ENCODE measurements at places on chromosomes 7 and 10.

- DNase-seq: no peak
Measured at GRCh38 chr7:156790264-156790663, 102.7 kb downstream of the LMBR1 start.

DNA sequence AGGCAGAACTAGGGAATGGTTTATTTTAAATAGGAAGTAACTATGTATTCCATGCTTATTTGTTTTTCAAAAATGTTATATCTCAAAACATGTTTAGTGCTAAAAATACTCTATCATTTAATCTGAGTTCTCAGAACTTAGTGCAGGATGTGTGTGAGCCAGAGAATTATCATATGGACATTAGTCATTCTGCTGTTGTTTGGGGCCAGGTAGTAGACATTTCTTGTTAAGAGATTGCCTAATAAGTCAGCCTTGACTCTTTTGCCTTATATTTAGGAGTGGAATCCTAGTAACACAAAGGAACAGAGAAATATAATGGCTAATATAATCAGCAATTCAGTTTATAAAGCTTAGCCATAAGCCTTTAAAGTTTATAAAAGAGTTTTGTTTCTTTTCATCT lies 149.8 kb downstream of the CCSER2 start:
- DNase-seq: no peak

DNA sequence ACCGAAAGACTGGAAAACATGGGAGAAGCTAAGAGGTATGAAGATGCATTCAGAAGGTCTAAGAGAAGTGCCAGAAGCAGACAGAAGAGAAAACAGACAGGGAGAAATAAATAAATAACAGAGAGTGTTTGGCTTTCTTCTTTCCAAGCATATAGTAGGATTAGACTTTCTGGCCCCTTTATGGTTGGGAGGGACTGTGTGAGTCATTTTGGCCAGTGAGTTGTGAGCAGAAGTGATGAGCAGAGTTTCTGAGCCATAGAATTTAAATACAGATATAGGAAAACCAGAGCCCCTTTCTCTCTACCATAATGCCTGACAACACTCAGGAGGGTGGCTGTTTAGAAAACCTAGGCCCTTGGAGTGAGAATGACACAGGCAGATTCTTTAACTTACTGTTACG lies 171.0 kb downstream of the PPP1R17 start:
- DNase-seq: no peak

GRCh38 chr10:392705-393037 lies 257.4 kb downstream of the ZMYND11 start:
- no peak for DNase-seq

- no peak for DNase-seq
Measured at GRCh38 chr7:50940621-50941020, 157.9 kb upstream of the GRB10 start.

- no peak for DNase-seq
Measured at GRCh38 chr7:342681-343216, 52.8 kb downstream of the FOXL3 start.

GRCh38 chr10:19958787-19959186 lies 142.6 kb downstream of the PLXDC2 start:
- no peak for DNase-seq

DNA sequence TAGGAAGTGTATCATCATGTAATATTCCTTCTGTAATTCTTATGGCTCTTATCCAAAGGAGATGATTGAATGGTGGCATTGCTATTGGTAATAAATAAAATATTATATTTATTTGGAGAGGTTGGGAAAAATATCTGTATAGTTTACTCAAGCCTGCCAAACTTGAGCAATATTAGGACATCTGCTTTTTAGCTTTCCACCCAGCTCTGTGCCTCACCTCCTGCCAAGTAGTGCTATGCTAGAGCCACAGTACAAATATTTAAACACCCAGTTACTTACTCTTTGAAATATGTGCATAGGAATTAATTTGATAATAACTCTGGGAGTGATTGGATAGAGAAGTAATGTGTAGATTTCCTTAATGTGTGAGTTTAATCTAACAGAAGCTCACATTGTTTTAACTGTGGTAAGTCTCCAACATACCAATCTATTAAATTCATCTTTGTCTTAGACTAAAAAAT lies 129.2 kb downstream of the BBS9 start:
- DNase-seq: no peak

- no peak for DNase-seq
Measured at GRCh38 chr7:96674565-96674964, 35.1 kb downstream of the SEM1 start.

- DNase-seq: no peak
Measured at GRCh38 chr10:3897156-3897555, 112.1 kb upstream of the KLF6 start.

- peak; percentile 40 for DNase-seq
Measured at GRCh38 chr10:132434405-132435005, 37.5 kb downstream of the PWWP2B start.

DNA sequence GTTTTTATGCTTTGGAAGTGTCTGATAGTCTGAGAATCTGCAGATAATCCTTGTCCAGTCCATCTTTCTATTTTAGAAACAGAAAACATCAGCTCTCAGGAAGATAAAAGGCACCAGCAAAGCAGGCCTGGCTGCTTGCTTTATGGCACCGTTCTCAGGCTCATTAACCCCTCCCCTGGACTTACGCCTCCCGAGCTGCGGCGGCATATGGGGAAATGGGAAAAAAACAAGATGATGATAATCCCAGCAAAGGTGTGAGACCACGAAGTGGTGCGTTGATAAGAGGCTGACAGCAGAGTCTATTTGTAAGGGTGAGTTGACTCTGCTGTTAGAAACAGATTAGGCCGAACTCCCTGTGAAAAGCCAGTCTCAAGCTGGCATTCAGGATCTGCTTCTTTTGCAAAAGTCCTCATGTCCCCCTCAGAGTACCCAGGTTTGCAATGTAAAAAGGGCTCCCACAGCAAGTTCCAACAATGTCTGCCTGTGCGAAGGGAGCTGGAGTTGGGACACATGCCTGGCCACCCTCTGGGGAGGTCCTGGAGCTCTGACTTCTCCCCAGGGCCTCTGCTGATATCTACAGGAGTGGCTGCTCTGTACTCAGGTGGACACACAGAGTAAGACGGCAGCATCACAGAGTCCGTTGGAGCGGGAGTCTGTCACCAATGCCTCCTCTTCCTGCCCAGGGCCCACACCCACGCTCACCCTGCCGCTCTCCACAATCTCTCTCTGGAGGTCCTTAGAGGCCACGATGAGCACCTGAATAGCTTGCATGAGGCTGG lies 54.3 kb downstream of the SPDYE5 start:
- no peak for DNase-seq

GRCh38 chr7:132859199-132859598 lies 222.7 kb downstream of the CHCHD3 start:
- DNase-seq: no peak

DNA sequence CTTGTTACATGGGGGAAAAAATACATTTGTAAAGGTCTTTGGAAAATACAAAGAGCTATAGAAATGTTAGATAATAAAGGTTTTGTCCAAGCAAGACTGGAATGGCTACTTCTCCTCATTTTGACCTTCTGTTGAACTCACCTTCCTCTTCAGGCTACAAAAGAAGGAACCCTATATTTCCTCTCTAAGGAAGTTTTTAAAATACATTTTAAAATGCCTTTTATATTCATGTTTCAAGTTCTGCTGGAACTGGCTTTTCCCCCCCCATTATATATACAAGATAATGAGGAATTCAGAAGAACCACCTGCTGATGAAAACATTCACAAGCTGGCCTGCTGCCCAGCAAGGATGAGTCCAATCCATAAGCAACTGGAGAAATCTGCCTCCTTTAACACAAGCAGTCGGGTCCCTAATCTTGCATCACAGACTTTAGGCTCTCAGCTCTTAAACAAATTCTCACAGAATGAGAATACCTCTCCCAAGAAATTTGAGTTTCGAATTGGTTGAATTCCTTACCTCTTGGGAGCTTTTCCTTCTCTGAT lies 44.6 kb downstream of the MTERF1 start:
- DNase-seq: no peak

- DNase-seq: no peak
Measured at GRCh38 chr7:80600046-80600445, 38.4 kb upstream of the CD36 start.

DNA sequence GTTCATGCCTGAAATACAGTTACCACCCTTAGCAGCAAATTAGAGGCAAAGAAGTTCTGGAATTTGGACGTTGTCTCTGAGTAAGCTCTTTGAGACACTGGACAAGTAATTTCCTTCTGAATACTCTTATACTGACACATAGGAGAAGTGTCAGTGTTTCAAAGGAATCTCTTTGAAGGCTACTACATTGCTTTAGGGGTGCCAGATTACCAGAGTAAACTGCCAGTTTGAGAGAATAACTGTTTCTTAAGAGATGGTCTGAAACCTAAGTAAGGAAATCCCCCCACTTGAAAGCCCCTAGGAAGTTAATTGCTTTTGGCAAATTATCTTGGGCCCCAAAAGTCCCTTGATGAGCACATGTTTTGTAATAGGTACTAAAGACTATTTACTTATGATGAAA lies 3.4 kb downstream of the FAS start:
- no peak for DNase-seq

DNA sequence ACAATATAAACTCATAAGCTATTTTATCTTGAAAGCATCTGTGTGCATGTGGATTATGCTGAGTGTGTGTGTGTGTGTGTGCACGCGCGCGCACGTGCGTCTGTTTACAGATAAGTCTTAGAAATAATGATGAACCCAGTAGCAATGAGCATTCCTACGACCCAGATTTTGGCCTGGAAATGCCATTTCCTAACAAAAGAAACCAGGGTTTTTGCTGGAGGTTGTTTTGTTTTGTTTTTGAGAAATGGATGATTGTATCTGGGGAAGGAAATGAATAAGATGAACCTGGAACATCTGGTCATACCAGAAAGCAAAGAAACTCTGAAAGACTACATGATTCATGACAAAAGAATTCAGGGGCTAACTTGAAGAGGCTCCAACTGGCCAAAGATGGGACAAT lies 22.1 kb upstream of the LMOD2 start:
- DNase-seq: no peak

DNA sequence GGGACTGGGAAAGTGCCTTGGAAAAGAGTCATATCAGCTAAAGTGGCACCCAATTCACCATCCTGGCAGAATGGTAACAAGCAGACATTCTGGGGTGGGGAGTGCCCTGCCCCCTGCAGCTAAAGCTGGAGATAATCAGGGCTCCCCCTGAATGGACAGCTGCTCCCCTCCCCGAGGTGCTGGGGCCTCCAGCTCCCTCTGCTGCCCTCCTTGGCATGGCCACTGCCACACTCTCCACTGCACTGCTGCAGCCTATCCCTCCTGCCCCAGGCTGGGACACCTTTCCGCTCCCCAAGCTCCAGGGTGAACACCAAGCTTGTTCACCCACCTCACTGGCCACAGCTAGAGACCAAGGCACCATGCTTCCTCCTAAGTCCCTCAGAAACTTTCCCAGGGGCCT lies 9.8 kb upstream of the PARD3 start:
- no peak for DNase-seq

All from central memory CD4-positive, alpha-beta T cell (primary cell).